ENCODE measurements at places on chromosomes 4 and X.

DNA sequence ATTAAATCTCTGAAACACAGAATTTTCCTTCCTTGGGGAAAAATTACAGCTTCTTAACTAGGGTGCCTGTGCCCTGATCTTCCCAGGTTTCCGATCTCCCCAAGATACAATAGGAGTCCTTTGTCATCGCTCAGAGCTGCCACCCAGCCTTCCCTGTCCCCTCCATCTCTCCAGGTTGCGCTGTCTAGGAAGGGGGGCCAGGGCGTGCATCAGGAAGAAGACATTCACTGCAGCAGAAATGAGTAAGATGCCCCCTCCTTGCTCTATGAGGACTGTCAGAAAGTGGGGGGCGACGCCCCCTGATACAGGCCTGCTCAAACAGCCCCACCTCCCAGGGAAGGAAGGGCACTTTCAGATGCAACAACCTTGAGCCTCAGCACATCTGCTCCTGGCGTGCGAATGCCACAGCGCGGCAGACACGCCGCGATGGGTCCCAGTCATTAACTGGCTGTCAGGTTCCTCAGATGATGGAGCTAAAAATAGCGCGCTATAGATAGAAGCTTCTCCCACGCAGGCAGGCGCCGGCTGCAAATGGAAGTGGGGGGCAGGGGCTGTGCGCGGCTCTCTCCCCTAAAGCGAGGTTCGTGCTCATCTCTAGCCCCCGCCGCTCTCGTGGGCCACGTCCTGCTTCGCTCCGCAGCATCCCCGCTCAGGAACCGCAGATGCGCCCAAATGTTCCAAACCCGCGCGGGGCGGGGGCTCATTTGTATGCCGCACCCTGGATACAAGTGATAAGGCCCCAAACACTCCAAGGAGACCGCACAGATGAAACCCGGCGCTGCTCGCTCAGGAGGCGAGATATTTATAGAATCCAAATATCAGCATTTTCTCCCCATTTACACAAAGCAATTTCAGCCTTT is 57.6 kb upstream of the LGI2 start:
- DNase-seq: no peak

GRCh38 chr4:179601671-179602070 is 2159.4 kb upstream of the AGA start:
- no peak for DNase-seq

GRCh38 chr4:113159942-113160545 is 110.6 kb downstream of the ANK2 start:
- no peak for DNase-seq

- DNase-seq: no peak
Observed at GRCh38 chrX:154805696-154806091, 409 bp upstream of the MPP1 start.

DNA sequence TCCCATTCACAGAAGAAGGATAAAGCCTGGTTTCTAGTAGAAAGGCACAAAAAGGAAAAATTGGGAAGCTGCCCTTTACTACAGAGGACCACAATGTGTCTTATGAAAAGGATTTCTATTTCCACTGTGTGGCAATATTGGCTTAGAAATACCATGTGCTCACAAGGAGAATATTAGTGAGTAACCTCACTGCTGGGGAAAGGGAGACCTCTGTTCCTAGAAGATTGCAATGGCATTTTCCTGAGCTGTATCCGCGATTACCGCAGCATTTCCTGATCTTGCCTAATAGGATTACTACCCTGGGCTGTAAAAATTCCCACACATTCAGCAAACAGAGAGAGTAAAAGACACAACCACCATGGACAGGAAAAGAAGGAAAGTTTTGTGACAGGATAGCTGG is 308.8 kb upstream of the TECRL start:
- no peak for DNase-seq

DNA sequence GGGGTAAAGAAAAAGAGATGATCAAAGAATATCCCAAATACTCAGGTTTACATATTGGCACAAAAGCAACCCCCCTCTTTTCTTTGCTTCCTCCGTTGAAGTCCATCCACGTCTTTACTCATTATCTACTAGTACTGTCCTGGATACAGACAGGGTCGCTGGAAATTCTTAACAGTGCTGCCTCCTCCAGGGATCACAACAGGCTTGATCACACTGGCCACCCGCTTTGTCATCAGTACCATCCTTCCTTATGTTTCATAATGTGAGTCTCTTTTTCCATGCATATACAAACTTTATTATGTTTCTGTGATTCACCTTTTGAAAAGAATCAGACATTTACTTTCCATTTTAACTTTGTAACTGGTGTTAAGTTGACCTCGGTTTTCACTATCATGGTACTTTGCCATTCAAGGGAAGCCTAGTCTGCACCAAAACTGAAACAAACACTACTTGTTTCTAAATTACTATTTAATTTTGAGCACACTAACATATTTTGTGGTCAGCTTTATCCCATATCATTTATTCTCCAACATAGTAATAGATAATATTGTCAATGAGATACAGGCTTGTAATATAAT is 387.5 kb upstream of the PPP1R2C start:
- DNase-seq: no peak

DNA sequence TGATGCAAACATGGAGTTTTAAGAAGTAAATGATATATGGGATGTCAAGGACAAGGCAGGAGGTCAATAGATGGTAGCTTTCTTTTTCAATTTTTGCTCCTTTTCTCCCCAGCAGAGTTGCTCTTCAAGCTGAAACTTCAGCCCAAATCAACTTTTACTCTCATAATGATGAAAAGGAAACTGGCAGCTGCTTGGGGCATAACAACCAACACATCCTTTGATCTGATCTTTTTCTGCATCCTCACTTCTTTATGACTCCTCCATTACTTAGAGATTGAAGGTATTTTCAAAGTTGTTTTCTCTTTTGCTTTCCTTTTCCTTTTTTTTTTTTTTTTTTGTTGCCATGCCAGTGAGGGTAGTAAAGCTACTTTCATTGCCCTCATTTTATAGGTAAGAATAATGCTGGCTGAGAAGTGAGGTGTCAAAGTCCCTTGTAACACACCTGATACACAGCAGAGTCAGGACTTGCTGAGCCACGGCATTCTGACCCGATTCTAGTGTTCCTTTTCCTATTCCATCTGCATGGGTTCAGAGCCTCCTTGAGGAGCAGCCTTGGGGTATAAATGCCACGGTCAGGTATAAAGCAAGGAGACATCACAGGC is 26.9 kb downstream of the SLC2A9 start:
- DNase-seq: no peak

GRCh38 chr4:187090401-187090800 is 366.7 kb upstream of the FAT1 start:
- no peak for DNase-seq

DNA sequence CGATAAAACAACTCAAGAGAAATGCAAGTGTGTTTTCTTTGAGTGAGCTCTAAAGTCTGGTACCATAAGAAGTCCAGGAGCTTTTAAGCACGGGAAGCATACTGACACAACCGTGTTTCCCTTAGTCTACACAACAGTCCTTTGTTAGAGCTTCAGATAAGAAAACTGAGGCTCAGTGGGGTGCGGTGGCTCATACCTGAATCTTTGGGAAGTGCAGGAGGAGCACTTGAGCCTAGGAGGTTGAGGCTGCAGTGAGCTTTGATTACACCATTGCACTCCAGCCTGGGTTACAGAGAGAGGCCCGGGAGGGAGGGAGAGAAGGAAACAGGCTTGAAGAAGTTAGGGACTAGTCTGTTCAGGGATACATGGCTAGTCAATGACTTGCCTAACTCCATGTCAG is 21.9 kb downstream of the LEF1 start:
- DNase-seq: no peak

- no peak for DNase-seq
Observed at GRCh38 chrX:143894938-143895337, 11.1 kb downstream of the UBE2NL start.

GRCh38 chrX:71998836-71999509 is 88.3 kb downstream of the NHSL2 start:
- DNase-seq: no peak

GRCh38 chr4:181611946-181612600 is 631.1 kb upstream of the TENM3 start:
- DNase-seq: no peak

DNA sequence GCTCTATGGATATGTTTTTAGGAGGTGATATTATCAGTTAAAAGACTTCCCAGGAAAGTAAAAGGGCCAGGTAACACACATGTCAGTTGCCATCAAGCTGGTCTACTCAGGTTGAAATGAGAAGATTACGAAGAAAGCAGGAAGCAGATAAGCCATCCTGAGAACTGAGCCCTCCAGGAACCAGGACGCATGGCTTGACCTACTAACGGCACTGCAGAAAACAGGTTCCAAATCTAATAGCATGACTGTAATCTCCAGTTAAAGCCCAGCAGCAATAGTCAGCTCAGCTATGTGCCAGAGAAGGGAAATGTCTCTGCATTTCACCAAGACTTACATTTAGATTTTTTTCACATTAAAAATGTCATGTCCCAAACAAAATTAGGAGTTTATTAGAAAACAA is 77.9 kb downstream of the APBB2 start:
- no peak for DNase-seq

DNA sequence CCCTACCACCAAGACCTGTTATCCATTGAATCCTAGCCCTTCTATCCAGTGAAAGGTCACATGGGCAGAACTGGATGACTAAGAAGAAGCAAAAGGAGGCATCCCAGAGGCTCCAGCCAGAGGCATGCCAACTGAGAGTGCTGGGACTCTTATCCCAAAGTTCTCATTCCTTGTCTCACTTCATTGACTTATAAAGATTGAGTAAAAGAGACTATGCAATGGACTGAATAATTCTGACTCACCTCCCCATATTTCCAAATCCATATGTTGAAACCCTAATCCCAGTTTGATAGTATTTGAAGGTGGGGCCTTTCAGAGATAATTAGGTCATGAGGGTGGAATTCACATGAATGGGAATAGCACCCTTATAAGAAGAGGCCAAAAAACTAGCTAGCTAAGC is 131.4 kb downstream of the COL25A1 start:
- DNase-seq: no peak

GRCh38 chrX:138014577-138014976 is 448.6 kb downstream of the ZIC3 start:
- DNase-seq: no peak

DNA sequence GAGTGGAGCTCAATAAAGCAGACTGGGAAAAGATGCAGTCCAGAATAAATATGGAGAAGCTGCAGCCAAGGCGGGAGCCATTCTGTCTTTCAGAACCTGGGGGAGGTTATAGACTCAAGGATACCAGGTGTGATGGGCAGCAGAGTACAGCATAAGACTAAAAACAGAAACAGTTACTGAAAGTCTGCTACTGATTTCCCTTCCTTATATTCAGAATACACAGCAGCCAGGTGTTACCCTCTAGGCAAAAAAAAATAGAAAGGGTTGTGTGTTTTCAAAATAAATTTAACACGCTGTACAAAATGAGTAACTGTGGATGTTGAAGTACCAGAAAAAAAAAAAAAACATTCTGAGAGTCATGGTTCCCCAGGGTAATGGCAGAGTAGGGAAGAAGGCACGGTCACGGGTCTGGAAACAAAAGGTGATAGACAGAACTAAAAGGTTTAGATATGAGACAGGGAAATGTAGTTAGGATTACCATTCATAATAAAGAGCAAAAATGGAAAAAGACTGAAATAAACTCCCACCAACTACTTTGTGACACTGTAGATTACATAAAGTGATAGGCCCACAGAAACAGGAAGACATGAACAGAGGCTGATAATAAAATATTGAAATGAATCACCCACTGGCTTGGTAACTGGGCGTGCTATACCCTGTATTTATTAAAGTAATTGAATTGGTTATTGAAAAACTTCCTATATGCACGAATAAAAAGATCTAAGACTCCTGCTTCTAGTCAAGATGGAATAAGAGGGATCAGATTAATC is 10.8 kb upstream of the HHIP start:
- DNase-seq: no peak

DNA sequence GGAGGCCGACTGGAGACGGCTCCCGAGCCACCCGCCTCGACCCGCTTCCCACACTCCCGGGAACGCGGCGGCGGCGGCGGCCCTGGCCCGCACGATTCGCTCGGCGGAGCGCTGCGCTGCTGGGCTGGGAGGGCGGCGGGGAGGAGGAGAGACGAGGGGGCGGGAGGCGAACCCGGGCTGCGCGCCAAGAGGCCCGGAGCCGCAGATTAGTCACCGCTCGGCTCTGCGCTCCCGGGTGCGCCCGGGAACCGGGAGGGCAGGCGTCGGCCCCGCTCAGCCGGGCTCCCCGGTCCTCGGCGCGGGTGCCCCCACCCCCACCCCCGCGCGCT is 11.2 kb upstream of the BCOR start:
- DNase-seq: peak; percentile 38

GRCh38 chr4:128573781-128574508 is 235.6 kb upstream of the JADE1 start:
- DNase-seq: no peak

GRCh38 chrX:55132416-55132815 is 43.6 kb downstream of the PAGE2 start:
- no peak for DNase-seq

DNA sequence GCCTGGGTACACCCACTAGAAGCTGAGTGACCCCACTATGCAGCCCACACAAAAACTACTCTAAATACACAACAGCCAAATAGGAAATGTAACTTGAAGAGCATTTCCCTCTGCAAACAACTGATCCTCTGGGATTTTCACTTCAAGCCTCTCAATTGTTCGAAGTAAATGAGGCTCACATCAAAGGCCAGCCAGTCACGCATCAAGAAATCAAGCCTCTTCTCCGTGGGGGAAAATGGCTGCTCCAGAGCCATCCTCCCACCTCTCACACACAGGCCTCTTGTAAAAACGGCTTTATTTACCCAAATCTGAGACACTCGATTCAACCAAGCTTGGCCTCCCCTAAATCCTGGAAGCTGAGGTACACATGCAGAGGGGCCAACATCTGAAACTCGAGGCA is 14.3 kb downstream of the PCDH19 start:
- no peak for DNase-seq

DNA sequence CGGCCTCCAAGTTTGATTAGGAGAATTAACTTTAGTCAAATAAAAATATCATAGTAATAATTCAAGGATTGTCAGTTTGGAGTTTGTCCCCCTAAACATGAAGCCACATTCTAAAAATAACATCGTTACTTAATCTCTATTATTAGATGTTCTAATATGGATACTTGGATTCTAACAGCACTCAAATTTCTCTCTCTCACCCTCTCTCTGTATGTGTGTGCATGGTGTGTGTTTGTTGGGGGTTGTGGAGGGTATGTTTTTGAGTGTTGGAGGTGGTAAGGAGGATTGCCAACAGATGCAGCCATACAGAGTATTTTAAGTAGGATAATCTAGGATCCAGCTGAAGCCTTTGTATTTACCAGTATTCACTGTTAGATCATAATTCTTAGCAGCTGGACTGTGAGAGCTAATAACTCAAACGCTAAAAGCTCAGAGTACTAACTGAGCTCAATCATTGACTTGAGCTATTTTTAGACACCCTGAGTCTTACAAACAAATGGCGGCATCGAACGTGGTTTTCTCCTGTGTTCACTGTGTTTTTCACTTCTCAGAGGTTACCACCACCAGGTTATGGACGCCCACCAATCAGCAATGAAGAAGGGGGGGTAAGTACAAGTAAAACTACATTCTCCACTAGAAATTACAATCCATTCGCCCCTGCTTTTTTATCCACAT is 8.8 kb downstream of the ENAM start:
- DNase-seq: no peak

DNA sequence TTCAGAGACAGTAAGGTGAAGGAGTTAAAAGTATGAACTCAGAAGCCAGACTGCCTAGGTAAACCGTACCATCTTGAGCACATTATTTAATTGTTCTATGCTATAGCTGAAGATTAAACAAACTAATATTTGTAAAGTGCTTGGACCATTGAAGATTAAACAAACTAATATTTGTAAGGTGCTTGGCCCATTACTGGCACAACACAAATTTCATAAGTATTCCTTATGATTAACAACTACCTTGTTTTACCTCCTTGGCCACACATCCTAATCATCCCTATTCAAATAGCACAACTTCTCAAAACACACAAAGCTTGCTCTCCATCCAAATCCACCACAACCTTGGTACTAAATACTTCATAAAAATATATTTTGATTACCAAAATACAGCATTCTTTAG is 137.0 kb downstream of the PPP3CA start:
- DNase-seq: no peak

Data from activated T-helper 1 cell treated with anti-CD3 and anti-CD28 coated beads, Interleukin-2, amount 50 U/mL, for 16 hours (primary cell).